Heart right ventricle (tissue), 16 donors: ENCODE measurements at places on chromosomes 13 and 19. TPM values are rescaled to one million over a fixed set of nuclear protein-coding genes. Genes with fewer than 3 reads are reported as not detected.

DNA sequence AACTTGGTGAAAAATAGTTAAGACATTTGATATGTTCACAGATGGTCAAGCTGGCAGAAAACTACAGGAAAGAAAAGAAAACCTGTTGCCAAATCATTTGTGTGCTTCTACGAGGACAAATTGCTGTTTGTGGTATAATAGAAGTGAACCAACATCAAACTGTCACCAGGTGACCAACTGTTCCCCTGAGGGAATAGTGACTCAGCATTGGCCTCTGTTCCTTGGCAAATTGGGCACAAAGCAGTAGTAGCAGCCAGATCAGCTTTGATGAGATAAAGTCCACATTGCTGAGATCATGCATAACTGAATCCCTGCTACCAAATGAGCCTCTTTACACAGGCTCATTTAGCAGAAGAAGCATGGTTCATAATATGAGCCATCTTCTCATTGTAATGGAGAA, 103.5 kb downstream of the POSTN start:
- H3K4me1 ChIP-seq, result peaks cover 6% of the 10 kb centered on the region
- no peaks in the 10 kb centered on the region for H3K27me3 ChIP-seq
- no peak overlapping the region for H3K27ac ChIP-seq
- H3K4me3 ChIP-seq, result no peak overlapping the region

BEST2 gene
- total RNA-seq, result not detected

DNA sequence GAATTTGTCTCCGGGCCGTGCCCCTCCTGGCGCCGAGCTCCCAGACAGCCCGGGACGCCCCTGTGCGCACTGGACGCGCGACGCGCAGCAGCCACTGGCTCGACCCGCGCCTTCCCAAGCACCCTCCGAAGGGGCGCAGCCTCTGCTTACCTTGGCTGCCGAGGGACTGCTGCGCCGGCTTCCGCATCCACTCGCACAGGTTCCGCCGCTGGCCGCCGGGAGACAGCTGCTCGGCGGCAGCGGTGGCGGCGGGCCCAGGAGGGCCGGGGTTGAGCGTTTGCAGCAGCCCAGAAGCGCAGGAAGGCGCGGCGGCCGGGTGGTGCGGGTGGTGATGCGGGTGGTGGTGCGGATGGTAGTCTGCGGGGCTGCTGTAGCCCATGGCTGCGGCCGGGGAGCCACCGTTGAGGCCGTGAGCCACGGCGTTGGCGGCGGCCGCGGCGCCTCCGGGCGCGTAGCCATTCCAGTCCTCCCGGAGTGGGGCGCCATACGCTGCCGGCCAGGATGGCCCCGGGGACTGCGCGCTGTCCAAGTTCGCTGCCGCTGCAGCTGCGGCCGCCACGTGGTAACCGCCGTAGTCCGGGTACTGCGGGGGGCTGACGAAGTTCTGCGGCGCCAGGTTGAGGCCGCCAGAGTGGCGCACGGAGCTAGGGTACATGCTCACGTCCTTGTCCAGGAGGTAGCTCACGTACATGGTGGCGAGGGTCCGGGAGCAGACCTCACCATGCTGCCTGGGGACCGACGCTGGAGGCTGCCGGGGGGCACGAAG, 616 bp downstream of the CDX2 start:
- no peaks in the 10 kb centered on the region for H3K36me3 ChIP-seq
- H3K4me1 ChIP-seq, result peaks cover 35% of the 10 kb centered on the region
- no peak overlapping the region for H3K4me3 ChIP-seq

OR7D2 gene
- not detected for total RNA-seq

SNRNP70 gene
- total RNA-seq, result 77.2 TPM

ZNF135 gene
- total RNA-seq, result 3.9 TPM

DNA sequence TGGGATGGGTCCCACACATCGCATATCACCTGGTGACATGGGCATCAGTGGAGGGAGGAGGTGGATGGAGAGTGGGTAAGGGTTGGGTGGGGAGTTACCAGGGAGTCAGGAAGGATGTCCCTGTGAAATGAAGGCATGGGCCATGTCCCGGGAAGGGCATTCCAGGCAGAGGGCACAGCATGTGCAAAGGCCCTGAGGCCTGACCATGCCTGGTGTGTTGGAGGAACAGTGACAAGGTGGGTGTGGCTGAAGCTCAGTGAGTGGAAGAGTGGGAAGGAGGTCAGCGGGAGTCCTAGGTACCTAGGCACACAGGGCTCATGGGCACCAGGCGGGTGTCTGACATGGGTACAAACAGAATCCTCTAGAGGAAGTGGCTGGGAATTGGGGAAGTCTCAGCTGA, 11.0 kb upstream of the COLGALT1 start:
- DNase-seq, result no peak
- H3K4me3 ChIP-seq, result no peak overlapping the region
- no peaks in the 10 kb centered on the region for H3K36me3 ChIP-seq
- no peaks in the 10 kb centered on the region for H3K27me3 ChIP-seq
- no peak overlapping the region for H3K27ac ChIP-seq
- H3K4me1 ChIP-seq, result peaks cover 3% of the 10 kb centered on the region

PGLYRP1 gene
- 1.1 TPM for total RNA-seq

CRX gene
- not detected for total RNA-seq

DNA sequence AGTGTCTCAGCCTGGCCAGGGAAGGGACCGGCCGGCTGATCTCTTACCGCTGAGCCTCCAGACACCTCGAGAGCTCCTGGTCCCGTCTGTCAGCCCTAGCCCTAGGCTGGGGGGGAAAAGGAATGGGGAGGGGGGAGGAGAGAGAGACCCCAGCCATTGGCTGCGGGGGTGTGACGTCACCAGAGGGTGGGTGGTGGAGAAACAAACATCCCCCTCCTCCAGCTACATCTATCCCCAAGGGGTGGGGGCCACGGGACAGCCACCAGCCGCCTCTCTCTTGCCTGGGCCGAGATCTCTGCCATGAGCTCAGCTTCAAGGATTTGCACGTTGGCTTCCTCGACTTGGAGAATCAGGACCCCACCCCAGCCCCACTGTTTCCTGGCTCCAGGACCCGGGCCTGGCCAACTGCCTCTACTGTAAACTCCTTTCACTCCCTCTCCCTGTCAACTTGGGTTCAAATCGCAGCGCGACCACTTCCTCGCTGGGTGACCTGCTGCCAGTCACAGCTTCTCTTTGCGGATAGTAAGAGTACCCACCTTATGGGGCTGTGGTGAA, at the start of gene PRX:
Gene PRX, minus strand, starts transcription at position 88 of the 555 bp plus-strand sequence. CDS start 5,446 bp downstream, outside the sequence.
- DNase-seq, result no peak
- no peaks in the 10 kb centered on the region for H3K36me3 ChIP-seq
- H3K27me3 ChIP-seq, result no peaks in the 10 kb centered on the region

DNA sequence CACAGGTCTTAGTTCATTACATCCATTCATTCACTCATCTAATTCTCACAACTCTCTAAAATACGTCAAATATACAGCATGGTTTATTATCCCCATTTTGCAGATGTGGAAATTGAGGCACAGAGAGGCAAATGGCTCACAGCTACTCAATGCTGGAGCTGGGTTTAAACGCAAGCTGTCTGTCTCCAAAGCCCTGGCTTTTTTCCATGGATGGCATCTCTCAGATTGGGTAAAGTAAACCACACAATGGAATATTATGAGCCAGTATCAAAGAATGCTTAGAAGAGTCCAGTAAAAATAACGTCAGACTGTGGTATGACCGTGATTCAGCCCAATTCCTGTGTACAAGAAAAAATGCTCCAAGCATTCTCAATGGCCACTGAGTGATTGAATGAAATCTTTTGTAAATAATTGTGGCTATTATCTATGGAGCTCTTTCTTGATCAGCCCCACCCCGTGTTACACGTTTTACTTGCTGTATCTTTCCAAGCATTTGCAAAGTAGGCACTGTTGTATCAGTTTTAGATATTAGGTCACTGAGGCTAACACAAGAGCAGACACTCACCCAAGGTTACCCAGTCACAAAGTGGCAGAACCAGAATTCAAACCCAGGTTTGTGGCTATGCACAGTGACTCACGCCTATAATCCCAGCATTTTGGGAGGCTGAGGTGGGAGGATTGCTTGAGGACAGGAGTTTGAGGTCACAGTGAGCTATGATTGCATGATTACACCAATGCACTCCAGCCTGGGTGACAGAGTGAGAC, 5.5 kb upstream of the ACP7 start:
- no peak overlapping the region for H3K27ac ChIP-seq
- peaks cover 9% of the 10 kb centered on the region for H3K4me1 ChIP-seq
